ENCODE measurements at places on chromosomes 6 and 20.

DNA sequence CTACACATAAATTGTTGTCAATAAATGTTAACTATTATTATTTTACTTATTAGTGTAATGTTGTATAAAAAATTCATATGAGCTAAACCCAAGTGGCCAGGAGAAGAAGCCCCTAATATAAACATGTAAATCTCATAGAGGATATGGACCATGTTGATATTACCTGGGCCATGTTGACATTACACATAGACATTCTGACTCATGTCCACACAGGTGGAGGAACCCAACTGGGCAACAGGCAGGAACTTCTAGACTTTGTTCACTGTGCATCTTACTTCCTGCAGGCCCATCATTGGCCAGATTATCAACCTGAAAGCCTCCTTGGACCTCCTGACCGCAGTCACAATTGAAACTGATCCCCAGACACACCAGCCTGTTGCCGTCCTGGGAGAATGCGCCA, 7.2 kb downstream of the BPIFA2 start:
- no peak for DNase-seq

- no peak for DNase-seq
Measured at GRCh38 chr6:52109171-52109571, 21.8 kb upstream of the PKHD1 start.

DNA sequence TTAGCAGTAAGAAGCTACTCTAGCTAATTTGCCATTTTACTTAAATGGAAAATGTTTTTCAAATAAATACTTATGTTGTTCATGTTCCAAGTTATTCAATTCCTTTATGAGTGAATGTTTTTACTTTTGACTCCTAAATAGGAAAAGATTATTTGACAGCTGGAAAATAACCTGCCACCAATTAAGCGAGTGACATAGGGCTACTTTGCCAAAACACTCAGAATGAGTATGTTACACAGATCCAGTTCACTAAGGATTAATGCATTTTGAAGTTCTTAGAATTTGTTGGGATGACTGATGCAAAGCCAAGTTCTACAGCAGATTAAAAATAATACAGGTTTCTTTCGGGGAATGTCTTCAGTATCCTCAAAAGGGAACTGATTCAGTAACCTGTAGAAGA, 144.4 kb downstream of the ADGRG6 start:
- DNase-seq, result no peak

DNA sequence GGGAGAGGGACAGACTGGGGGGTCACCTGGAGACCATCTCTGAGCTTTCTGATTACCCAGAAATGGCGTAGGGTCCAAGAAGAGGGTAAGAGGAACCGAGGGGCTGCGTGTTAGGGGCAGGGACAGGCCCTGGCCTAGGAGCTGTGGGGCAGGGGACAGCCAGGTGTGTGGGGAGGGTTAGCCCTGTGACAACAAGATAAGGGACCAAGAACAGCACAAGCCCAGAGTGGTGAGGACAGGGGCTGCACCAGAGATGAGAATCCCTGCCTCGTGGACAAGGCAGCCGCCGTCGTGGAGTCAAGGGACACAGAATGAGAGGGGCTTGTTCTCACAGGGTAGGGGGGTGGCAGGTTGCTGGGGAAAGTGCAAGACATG, 449 bp upstream of the AVP start:
- no peak for DNase-seq

DNA sequence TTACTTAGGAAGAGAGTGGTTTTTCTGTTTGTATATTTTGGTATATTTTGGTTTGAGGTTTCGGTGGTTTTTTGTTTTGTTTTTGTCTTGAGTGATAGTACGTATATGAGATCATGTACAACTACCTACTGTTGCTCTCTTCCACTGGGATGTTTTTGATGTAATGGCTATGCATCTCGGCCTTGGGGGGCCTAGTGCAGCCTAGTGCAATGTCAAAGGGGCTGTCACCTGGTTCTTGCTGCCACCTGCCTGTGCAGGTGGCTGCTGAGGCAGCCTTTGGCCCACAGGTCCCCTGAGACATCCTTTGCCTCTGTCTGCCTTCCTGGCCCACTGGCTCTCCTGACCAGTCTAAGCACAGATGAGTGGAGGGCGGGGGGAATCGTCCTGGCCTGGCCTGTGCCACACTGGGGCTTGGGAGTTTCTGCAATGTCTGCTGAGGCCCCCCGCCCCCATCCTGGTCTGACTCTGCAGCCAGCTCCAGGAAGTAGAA, 546.6 kb downstream of the CD83 start:
- no peak for DNase-seq

Measured in activated gamma-delta T cell (primary cell).